ENCODE measurements at places on chromosomes 7 and 10.

DNA sequence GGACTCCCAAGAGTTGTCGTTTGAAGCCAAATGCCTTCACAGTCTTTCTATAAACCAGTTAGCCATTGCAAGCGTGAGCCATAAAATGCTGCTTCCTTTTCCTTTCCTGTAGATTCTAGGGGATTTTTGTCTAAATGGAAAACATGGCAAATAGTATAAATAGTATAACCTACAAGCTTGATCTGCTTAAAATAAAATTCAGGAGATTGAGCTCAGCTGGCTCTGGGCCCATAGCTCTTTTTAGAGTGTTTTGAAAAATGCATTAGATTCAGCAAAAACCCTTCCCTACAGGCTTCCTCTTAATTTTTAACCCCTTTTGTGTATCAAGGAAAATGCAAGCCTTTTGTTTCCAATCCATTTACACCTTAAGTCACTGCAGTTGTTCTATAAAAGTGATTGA is 190.1 kb upstream of the GDF10 start:
- DNase-seq: no peak

DNA sequence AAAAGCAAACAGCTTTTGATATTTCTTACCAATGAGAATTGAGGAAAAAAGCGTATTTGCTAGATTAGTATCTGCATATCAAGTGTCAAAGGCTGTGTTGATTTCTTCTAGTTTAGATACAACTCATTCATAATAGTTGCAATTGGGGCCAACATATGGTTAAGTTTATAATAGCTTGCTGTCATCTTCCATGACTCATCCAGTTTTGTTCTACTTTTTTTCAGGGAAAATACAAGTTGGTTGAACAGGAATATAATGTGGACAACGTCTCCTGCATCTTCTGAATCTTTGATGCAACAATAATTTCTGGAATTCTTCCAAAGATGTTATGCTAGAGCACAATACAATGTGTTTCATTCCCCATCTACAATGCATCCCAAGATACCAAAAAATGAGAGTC is 182.0 kb downstream of the THSD7A start:
- DNase-seq: no peak

DNA sequence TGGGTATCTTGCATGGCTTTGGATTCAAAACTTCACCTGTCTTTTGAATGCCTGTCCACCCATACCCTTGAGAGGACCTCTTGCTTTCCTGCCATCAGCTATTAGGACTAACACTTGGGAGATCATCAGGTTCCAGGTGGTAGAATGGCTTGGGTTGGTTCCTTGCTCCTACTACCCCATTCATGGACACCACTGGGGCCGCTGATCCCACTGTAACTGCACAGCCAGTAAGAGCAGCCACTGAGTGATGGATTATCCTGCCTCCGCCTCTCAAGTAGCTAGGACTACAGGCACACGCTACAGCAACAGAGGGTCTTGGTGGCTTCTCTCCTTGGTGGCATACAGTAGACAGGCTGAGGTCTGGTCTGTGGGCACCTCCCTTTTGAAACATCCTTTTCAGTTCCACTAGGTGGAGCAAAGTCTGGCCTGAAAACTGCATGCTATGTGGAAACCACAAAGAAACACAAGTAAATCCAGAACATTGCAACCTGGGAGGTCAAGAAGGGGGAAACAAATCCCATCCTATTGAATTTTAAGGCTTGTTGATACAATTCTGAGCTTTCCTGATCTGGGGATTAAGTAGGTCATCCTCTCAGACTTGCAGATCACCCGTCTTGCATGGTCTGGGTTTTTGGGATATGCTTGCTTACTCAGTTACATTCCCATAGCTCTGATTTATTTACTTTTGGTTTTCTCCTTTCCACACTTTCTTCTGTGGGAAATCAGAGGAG is 9.4 kb downstream of the WBP1L start:
- no peak for DNase-seq

DNA sequence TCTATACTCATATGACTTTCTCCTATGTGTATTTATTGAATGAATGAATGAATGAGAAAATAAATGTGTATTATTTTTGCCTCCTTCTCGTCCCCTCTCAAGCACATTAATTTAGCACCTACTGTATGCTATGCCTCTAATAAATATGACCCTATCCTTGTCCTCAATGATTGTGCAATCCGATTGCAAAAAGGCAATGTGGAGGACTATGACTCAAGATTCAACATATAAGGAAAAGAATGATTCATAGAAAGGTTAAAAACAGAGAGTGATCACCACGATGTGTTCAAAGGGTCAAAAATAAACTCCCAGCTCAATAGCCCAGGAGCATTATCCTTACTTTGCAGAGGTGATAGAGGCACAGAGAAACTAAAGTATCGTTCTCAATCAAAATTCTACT is 322.8 kb upstream of the SORCS1 start:
- no peak for DNase-seq

DNA sequence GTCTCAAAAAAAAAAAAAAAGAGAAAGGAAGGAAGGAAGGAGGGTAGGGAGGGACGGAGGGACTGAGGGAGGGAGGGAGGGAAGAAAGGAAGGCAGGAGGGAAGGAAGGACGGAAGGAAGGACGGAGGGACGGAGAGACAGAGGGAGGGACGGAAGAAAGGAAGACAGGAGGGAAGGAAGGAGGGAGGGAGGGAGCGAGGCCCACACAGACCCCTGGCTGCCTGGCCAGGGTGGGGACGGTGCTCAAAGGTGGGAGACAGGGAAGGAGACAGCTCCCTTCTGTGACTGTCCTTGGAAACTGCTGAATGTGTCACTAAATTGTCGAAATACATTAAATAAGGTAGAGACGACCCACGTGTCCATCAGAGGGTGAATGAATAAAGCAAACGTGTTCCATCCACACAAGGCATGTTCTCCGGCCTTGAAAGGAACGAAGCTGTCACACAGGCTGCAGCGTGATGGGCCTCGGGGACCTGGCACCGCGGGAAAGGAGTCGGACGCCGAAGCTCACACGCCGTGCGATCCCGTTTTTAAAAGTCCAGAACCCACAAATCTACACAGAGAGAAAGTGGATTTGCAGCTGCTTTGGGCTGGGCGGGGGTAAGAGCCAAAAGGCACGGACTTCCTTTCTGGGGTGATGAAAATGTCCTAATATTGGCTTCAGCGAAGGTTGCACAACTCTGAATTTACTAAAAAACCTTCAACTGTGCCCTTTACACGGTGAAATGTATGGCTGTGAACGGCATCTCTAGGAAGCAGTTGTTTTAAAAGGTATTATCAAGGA is 23.3 kb downstream of the ADAP1 start:
- no peak for DNase-seq
